Cerebellum (tissue), 4 donors: ENCODE measurements at places on chromosomes 1 and 21. TPM values are rescaled to one million over a fixed set of nuclear protein-coding genes. Genes with fewer than 3 reads are reported as not detected.
A peak's percentile ranks its signal among the peaks of the same experiment; 100 is the strongest.

Gene INSRR
- total RNA-seq: 0.36 TPM

Gene FMO3
- not detected for total RNA-seq

Gene OPRD1
- total RNA-seq: 0.36 TPM

Gene FCN3
- not detected for total RNA-seq

Gene LRRC71
- 0.64 TPM for total RNA-seq

DNA sequence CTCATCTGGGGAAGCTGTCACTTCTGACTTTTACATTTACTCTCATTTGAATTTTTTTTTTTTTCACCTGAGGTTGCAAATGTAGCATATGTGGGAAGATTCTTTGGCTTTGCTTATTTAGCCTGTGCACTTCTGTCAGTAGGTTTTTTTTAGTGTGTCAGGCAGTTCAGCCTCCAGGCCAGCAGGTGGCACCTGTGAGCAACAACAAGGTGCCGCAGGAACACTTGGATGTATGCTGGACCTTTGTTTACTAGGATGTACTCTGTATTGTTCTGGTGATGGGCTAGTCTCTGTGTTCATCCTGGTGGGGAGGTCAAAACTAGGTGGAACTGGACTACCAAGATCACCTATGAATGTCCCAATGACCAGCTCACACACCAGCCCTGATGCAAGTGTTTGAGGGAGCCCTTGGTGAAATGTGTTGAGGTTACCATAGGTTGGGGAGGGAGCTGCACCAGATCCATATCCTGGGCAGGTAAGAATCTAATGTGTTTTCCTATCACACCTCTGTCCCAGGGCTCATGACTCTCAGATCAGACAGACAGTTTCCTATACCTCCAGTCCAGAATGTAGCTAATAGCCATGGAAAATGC is 618.2 kb downstream of the BRINP3 start:
- no peak for DNase-seq

GRCh38 chr1:39409055-39409816 is 82.2 kb upstream of the BMP8A start:
- no peak for DNase-seq

DNA sequence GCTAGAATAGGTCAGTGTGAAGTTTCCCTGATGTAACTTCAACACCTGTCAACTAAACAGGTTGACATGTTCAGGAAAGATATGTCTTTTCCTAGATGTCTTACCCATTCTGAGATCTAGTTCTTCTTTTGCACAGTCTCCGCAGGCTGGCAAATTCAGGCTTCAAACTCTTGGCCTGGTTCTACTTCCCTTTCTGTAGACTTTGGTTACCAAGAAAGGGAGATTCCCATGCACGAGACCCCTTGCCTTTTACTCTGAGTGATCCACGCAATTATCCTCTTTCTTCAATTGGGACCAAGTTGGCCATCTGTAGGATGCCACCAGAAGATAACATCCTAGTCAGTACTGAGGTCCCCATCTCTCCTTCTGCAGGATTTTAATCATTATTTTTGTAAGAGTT is 2.0 kb downstream of the CFAP45 start:
- no peak for DNase-seq

GRCh38 chr1:201734786-201735185 is 94.2 kb upstream of the IPO9 start:
- no peak for DNase-seq

- no peak for DNase-seq
Observed at GRCh38 chr1:216765346-216766300, 42.4 kb upstream of the ESRRG start.

- no peak for DNase-seq
Observed at GRCh38 chr1:7664893-7665250, 106.2 kb upstream of the VAMP3 start.

- DNase-seq: no peak
Observed at GRCh38 chr1:171581766-171582165, 40.3 kb upstream of the MYOCOS start.

GRCh38 chr1:155342842-155343241 is 22.1 kb downstream of the RUSC1 start:
- DNase-seq: no peak

- peak; percentile 95 for DNase-seq
Observed at GRCh38 chr1:23530747-23531561, at the start of gene E2F2. E2F2 (minus strand) TSS chr1:23531233; CDS start chr1:23530793, 440 bp downstream.

- DNase-seq: no peak
Observed at GRCh38 chr1:48120621-48121020, 101.9 kb upstream of the SLC5A9 start.

GRCh38 chr1:115545096-115545720 is 96.6 kb upstream of the VANGL1 start:
- DNase-seq: no peak

DNA sequence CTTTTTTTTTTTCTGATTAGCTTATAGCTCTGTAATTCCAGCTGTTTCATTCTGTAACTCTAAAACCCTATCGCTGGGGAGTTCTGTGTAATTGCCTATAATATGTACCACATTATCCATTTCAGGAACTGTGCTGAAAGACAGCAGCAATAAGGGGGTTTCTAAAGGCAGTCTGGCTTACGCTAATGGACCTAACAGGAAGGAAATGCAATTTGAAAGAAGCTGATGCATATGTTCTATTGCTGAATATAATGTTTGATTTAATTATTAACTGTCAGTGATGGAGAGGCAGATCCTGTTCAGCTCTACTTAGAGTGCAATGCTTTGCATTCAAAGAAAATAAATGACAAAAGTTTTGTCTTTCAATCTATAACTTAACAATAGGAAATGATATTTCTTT is 209.4 kb upstream of the SNX7 start:
- DNase-seq: no peak

DNA sequence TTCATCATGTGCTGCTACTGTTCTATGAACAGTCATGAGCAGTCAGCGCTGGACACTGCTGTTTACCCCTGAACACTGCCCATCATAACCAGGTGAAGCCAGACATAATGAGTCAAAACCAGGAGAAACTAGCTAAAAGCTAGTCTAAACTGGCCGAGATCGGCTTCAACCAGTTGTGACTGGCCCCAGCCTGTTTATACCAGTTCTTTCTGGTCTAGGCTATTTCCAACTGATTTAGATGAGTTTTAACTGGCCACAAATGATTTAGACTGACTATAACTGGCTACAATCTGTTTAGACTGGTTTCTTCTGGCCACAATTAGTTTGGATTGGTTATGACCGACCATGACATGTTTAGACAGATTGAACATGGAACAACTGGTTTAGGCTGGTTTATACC is 348.3 kb upstream of the CAMK1G start:
- no peak for DNase-seq
